ENCODE measurements at places on chromosomes 3 and 15. TPM values are rescaled to one million over a fixed set of nuclear protein-coding genes. Genes with fewer than 3 reads are reported as not detected.
A peak's percentile ranks its signal among the peaks of the same experiment; 100 is the strongest.

GRCh38 chr15:53573091-53573490 lies 186.4 kb downstream of the WDR72 start:
- DNase-seq = no peak

- no peak for DNase-seq
Observed at GRCh38 chr15:46222826-46223225, 588.0 kb downstream of the SQOR start.

GRCh38 chr3:66198437-66199088 lies 22.2 kb upstream of the SLC25A26 start:
- no peak for DNase-seq

DNA sequence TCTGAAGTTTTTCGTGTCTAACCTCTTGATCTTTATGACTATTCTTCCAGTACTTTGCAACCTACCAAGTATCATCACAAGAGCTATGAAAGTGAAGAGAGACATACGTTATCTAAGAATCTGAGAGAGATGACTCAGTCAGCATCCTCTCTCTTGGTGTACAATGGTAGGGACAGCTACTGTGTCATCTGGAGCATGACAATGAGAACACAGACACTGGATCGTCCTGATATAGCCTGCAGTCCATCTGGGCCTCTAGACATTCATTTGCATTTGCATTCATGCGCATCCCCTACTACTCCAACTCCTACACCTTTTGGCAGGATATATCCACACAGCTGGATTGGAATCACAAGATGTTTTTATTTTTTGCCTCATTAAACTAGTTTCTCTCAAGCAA lies 115.2 kb downstream of the PEX5L start:
- no peak for DNase-seq

The LRRN1 gene
- total RNA-seq = under 0.01 TPM

The TJP1 gene
- 43.4 TPM for total RNA-seq

- DNase-seq = no peak
Observed at GRCh38 chr15:96515371-96515770, 184.9 kb downstream of the NR2F2 start.

- DNase-seq = no peak
Observed at GRCh38 chr15:53589520-53590057, 169.9 kb downstream of the WDR72 start.

The ABHD5 gene
- 33.6 TPM for total RNA-seq

The GOLGA8H gene
- not detected for total RNA-seq

- DNase-seq = no peak
Observed at GRCh38 chr15:65101891-65102708, 12.9 kb downstream of the UBAP1L start.

The AADAC gene
- total RNA-seq = not detected

DNA sequence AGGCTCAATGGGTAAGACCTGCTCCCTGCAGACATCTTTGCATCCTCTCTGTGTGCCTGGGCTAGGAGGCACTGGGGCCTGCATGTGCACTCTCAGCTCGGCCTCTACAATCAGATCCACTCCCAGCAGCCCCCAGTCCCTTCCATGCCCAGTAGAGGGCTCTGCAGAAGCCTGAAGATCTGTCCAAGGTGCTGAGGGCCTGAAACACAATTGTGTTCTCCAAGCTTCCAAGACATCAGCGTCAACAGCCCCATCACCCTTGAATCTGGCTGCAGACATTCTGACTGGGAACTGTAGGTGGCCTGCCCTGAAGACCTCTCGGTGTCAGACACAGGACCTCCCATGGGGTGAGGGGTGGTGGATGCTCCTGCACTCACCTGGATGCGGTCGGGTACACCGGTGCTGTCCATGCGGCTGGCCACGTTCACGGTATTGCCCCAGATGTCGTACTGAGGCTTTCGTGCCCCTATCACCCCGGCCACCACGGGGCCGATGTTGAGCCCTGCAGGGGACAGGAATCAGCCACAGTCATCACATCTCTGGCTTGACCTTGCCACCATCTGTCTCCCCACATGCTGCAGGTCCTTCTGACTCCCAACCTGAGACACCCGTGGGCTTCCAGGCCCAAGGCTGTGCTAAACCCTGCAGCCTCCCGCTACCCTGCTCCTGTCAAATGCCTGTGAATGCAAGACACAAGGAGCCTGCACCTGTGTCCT lies 84.7 kb downstream of the SEC22A start:
- peak; percentile 68 for DNase-seq

GRCh38 chr3:143060906-143061305 lies 58.7 kb upstream of the CHST2 start:
- no peak for DNase-seq

- no peak for DNase-seq
Observed at GRCh38 chr3:35338186-35338585, 301.1 kb upstream of the ARPP21 start.

GRCh38 chr3:31170932-31171670 lies 276.6 kb upstream of the GADL1 start:
- DNase-seq = peak; percentile 91

DNA sequence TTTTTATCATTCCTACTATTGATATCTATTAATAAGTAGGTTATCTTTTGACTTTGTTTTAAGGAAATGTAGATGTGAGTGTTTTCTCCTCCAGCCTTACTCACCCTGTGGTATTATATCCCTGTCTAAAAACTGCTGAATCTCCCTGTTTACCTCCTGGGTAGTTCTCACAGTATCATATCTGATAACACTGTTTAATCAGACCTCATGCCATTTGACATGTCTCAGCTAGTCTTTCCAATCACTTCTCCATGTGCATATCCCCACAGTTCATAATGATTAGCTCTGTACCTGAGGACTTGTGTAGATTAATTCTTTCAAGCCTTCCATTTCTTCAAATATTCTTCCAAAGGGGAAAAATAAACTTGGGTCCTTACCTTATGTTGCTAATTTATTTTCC lies 30.7 kb downstream of the DUOX2 start:
- no peak for DNase-seq

DNA sequence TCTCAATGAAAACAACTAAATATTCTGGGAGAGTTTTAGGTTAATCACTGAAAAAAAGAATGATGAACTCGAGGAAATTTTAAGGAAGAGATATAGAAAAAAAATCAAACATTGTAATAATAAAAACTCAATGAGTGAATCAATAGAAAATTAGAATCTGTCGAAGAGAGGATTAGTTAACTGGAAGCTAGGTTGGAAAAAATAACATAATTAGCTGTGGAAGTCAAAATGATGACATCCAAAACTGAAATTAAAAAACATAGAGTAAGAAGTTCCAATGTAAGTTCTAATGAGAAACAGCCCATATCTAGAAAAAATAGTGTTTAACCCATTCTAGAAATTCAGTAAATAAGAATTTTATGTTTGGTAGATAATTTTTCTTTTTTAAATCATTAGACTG lies 299.3 kb upstream of the RARB start:
- DNase-seq = no peak

- DNase-seq = no peak
Observed at GRCh38 chr3:167940241-167940640, 155.5 kb downstream of the GOLIM4 start.

The LRRIQ4 gene
- total RNA-seq = not detected

The IMPG2 gene
- total RNA-seq = 0.18 TPM

DNA sequence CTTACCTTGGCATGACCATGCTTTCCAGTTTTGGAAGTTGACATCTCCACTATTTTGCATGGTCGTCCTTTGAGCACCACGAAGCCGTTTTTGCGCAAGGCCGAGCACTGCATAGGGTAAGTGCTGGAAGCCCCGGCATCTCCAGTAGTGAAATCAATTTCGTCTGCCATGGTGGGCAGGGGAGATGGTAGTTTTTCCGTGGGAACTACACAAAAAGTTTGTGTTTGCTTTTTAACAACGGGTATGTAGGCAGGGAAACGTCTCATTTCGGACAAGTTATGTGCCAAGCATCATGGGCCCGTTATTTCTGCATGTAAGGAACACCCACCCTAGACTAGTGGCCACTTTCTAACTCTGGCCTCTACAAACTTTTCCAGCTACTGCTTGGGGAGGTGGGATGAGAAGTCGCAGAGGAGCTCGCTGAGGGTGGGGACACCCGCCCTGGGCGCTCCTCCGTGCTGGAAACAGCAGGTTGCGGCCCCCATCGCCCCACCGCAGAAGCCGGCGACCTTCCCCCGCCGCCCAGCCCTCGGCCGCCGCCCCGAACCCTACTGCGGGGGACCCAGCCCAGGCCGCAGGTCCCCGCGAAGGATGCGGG lies 701 bp downstream of the EIF5A2 start:
- peak; percentile 11 for DNase-seq

DNA sequence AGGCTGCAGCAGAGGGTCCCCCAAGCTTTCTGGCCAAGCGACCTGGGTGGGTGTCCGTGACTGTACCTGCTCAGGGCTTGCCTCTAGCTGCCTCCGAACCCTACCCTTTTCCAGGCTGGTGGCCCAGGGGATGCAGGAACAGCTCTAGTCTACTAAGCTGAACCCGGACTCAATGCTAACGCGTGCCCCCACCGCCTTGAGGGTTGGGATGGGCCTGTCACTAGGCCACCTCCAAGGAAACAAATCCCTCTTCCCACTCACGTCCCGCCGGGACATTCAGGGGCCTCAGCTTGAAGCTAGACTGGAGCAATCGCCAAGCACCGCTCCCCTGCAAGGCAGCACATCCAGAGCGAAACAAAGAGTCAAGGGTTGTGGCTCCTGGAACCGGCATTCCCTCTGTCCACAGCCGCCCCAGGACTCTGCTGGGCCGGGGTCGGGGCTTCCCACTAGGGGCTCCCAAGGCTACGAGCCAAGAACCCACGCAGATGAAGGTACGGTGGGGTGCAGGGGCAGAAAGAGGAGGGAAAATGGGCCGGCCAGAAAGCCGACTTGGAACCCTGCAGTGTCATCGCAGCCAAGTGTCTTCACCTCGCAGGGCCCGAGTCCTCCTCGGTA lies 2.9 kb downstream of the FBXL22 start:
- DNase-seq = no peak

DNA sequence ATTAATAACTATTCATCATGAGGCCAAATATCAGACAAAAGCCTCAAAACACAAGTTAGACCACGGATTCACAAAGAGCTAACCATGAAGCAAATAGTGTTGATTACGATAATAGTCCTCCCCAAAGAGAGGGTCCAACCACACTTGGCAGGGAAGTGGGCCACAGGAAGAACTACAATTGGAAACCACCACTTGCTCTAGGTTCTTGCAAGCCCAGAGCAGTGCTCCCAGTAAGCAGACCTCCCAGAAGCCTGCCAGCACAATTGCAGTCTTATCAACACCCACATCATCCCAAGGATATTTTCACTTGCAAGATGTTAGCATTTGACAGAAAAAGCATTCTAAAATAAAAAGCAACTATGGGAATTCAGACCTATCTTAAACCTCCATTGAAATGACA lies 11.3 kb downstream of the SETD2 start:
- DNase-seq = peak; percentile 19

The C3orf52 gene
- total RNA-seq = 12.5 TPM

- no peak for DNase-seq
Observed at GRCh38 chr3:73695841-73696240, 71.1 kb upstream of the PDZRN3 start.

The PLA1A gene
- total RNA-seq = not detected

GRCh38 chr3:118945834-118946233 lies 88.8 kb downstream of the IGSF11 start:
- no peak for DNase-seq

GRCh38 chr3:158936530-158937113 lies 134.8 kb downstream of the MFSD1 start:
- no peak for DNase-seq

The DNAH1 gene
- 2.0 TPM for total RNA-seq

The ALPK3 gene
- total RNA-seq = under 0.01 TPM

DNA sequence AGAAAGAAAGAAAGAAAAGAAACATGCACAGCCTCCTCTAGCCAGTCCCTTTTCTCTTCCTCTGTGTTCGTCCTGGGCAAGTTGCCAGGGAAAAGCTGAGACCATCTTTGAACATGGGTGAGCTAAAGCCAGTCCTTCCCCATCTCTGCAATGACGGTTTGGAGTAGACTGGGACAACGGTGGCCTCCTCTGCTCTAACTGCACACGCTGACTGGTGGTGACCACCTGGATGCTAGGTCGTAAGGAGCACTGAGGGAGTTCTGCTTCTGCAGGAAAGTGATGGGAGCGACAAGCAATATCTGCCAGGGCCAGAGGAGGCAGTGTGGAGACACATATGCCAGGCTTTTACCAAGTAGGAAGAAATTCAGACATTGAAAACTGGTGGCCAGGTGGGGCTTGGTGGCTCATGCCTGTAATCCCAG lies 111.7 kb downstream of the NUP210 start:
- peak; percentile 38 for DNase-seq

- DNase-seq = peak; percentile 9
Observed at GRCh38 chr15:68228971-68229385, 550 bp downstream of the CLN6 start.

The PP2D1 gene
- total RNA-seq = not detected

The INAFM2 gene
- total RNA-seq = 13.1 TPM

The PPIP5K1 gene
- 10.0 TPM for total RNA-seq

The ACTRT3 gene
- total RNA-seq = 2.5 TPM

- no peak for DNase-seq
Observed at GRCh38 chr3:33447958-33448357, 7.8 kb upstream of the UBP1 start.

DNA sequence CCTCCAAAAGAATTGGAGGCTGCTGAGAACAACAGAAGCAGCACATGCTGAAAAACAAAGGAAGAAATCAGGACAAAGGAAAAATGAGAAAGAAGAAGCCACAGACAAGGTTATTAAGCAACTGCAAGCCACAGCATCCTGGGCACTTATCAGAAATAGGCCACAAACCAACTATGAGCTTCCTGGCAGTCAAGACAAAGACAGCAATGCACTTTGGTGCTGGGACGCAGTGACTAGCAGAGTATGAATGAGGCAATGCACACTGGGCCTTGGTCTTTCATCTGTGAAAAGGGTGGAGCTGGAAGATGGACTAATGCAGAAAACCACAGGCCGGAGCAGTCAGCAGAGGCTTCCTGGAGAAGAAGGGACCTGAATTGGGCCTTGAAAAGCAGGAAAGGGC lies 56.0 kb upstream of the LINGO1 start:
- DNase-seq = no peak

- DNase-seq = no peak
Observed at GRCh38 chr3:106372806-106373190, 504.0 kb upstream of the CBLB start.

- DNase-seq = peak; percentile 10
Observed at GRCh38 chr15:100042558-100042957, 299.2 kb downstream of the ADAMTS17 start.

The DRD3 gene
- not detected for total RNA-seq

DNA sequence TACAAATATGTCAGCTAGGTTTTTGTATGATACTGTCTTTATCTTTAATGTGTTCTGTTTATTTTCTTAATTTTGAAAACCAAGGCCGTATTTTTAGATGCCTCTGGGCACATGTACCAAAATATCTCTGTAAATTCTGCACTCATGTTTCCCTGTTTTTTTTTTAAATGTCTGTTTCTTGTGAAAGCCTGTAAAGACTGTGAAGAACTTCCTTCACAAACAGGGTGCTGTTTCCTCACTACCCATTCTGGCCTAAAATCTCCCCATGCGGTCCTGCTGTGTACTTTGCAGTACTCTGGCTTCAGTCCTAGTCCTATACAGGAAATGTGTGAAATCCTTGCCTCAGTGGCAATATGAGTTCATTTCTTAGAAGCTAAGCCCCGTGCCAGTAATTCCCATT lies 133.4 kb upstream of the ZBTB20 start:
- no peak for DNase-seq

The ASB14 gene
- not detected for total RNA-seq

Data from IMR-90 (cell line).